ENCODE measurements at places on chromosomes 11 and 22.

DNA sequence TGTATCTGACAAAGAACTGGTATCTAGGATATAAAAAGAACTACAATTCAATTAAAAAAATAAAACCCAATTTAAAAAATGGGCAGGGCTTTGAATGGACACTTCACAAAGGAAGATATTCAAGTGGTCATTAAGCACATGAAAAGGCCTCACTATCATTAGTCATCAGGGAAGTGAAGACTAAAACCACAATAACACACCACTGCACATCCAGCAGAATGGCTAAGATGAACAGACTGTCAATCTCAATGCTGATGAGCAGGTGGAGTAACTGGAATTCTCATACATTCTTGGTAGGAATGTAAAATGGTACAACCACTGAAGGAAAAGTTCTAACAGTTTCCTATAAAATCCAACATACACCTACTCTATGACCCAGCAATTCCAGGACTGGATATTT is 8.9 kb downstream of the HPS4 start:
- no peak for DNase-seq

- no peak for DNase-seq
Observed at GRCh38 chr11:119108857-119109221, 1.7 kb downstream of the C2CD2L start.

DNA sequence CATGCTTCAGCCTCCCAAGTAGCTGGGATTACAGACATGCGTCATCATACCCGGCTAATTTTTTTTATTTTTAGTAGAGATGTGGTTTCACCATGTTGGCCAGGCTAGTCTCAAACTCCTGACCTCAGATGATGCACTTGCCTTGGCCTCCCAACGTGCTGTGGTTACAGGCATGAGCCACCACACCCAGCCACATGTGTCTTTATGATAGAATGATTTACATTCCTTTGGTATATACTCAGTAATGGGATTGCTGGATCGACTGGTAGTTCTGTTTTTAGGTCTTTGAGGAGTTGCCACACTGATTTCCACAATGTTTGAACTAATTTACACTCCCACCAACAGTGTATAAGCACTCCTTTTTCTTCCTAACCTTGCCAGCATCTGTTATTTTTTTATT is 276.2 kb downstream of the METTL15 start:
- DNase-seq = no peak

- no peak for DNase-seq
Observed at GRCh38 chr22:48491451-48491941, 1336.2 kb downstream of the BRD1 start.

DNA sequence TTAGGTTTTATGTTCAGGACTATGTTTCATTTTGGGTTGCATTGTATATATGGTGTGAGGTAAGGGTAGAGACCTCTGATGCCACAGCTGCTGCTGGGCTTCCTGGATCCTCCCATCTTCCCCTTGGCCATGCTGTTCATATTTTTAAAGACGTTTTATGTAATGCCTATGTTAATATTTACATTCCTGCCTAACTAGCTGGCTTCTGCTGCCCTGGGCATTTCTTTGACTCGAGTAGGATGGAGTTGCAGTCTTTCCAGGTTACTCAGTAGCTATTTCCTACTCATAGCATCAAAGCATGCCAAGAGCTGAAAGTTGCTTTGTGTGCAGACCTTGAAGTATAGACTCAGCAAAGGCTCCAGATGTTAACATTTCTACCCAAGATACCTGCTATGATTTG is 220.5 kb upstream of the CADM1 start:
- no peak for DNase-seq

GRCh38 chr11:67585911-67586310 is 2.3 kb downstream of the GSTP1 start:
- DNase-seq = no peak

- DNase-seq = no peak
Observed at GRCh38 chr22:44133161-44133560, 47.6 kb upstream of the PARVG start.

DNA sequence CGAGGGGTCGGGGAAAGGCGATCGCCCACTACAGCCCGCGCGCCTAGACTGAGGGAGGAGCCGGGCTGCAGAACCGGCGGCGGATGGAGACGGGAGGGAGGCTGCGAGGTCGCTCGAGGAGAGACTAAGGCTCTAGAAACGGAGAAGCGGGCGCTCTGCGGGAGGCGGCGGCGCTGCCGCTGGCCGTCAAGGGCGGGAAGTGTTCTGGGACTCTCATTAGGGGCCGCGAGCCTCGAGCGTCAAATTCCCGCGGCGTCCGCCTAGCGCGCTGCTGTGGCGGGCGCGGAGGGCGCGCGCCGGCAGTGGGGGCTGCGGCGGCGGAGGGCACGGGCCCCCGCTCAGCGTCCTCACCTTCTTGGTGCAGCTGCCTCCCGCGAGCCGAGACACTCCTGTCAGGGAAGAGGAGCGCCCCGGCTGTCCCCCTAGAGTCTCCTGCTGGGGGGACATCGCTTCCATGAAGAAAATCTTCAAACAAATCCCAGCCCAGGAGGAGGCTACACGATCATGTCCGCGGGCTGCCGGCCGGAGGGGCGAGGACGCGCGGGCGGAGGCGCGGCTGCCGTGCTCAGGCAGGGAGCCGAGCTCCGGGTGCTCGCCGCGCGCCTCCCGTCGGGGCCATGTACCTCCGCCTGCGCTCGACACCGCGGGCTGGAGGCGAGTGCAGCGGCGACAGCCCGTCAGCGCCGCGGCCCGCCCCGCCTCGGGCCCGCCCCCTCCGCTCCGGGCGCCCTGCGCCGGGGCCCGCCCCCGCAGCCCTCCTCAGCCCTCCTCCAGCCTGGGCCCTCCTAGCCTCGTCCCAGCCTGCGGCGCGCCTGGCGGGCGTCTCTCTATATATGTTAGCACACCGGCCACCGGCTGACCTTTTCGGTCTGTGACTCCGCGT is at the start of gene ARHGAP20:
Gene ARHGAP20 (minus strand): TSS at position 662 of the 883 bp plus-strand sequence. CDS start 206 bp downstream, at position 456.
- no peak for DNase-seq

DNA sequence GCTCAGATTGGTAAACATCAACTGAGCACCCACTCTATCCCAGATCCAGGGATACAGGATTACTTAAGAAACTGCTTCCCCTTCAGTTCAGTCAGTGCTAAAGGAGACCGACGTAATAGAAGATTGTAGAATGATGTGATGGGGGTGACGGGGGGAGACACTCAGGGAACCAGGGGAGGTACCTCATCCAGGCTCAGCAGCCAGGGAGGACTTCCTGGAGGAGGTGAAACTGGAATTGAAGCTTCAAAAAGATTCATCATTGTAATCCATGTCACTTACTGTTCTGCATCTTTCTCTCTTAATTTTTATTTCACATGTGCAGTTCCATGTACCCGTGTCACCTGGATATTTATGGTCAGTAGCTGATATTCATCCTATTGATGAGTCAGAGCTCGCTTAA is 19.1 kb upstream of the TEF start:
- no peak for DNase-seq

GRCh38 chr22:35981900-35982299 is 46.7 kb downstream of the RBFOX2 start:
- no peak for DNase-seq

- no peak for DNase-seq
Observed at GRCh38 chr11:11415901-11416300, 62.9 kb upstream of the CSNK2A3 start.

DNA sequence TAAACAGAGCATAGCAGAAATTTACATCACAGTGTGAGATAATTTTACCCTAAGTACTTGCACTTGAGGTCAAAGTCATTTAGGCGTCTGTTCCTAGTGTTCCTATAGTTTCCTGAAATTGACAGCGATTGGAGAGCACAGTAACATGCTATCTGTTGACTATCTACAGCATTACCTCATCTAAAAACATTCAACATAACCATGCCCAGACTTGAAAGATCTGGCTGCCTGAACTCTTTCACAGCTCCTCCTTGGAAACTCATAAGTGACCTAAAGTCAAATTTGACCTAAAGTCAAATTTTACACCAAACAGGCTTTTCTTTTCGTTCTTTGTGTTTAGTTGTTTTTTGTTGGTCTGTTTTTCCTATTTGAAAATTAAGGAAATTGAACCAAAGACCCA is 233.8 kb upstream of the UBASH3B start:
- no peak for DNase-seq

GRCh38 chr11:67006029-67006884 is 16.7 kb upstream of the SYT12 start:
- peak; percentile 80 for DNase-seq

DNA sequence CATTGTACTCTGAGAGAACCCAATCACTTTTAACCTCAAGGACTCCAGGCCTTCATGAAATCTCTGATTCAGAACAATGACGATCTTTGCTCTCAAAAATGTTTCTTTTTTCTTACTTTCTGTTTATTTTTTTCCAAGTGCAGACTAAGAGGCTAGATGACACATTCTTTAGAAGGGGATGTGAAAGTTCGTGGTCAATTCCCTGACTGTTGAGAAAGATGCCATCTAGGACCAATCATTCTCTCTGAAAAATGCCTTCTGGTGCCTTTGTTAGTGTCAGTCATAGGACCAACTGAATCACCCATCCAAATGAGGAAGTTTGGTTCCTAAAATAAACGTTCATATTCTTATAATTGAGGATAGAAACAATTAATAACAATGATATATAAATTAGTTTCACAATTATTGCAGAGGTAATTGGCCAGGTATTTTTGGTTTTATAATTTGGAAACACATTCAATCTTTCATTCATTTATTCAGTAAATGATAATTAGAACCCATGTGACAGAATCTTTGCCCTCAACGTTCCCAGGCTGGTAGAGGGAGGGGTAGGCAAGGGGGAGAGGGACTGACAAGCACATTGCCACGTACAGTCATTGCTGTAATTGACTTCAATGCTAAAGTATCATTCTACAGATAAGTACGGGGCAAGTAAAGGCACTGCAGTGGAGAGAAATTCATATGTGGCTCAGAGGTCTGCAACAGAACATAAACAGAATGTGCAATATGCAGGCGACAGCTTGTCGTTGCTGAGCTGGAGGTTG is 333.4 kb upstream of the MPPED2 start:
- DNase-seq = no peak

- DNase-seq = no peak
Observed at GRCh38 chr11:48037709-48038468, 57.5 kb downstream of the PTPRJ start.

DNA sequence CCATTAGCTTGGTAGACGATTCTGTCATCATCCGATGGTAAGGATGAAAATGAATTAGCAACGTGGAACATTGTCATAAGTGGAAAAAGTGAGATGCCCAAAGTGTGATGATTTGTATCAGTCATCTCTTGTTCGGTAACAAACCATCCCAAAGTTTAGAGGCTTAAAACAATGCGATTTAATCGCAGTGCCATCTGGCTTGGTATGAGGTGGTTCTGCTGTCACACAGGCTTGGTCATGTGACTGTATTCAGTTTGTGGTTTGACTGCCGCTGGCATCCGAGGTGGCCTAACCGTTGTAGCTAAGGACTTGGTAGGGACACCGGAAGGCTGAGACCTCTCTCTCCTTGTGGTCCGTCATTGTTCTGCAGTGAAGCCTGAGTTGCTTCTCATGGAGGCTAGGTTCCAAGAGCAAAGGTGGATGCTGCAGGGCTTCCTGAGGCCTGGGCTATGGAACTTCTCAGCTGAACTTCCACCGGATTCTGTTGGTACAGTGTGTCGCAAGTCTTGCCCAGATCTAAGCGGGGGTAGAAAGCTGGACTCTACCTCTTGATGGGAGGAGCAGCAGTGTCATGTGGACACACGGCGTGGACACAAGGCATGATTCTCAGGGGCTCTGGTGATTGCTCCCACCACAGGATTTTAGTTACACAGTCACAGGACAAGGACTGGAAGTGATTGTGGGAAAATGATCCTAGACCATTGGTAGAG is 36.3 kb downstream of the BCR start:
- no peak for DNase-seq

DNA sequence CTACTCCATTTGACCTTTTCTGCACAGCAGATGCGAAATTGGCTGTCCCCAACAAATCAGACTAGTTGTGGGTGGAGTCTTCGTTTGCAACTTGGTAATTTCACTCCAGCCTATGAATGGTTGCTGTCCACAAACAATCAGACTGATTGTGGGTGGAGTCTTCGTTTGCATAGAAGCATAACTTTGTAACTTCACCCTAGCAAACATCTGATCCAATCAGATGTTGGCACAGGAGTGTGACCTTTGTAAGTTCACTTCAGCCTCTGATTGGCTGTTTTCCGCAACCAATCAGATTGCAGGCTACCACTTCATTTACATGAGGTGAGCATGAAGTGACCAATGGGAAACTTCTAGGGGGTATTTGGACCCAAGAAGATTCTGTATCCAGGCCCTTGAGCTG is 16.3 kb upstream of the CABP2 start:
- DNase-seq = no peak

GRCh38 chr11:122198291-122198983 is 82.4 kb upstream of the BLID start:
- no peak for DNase-seq

DNA sequence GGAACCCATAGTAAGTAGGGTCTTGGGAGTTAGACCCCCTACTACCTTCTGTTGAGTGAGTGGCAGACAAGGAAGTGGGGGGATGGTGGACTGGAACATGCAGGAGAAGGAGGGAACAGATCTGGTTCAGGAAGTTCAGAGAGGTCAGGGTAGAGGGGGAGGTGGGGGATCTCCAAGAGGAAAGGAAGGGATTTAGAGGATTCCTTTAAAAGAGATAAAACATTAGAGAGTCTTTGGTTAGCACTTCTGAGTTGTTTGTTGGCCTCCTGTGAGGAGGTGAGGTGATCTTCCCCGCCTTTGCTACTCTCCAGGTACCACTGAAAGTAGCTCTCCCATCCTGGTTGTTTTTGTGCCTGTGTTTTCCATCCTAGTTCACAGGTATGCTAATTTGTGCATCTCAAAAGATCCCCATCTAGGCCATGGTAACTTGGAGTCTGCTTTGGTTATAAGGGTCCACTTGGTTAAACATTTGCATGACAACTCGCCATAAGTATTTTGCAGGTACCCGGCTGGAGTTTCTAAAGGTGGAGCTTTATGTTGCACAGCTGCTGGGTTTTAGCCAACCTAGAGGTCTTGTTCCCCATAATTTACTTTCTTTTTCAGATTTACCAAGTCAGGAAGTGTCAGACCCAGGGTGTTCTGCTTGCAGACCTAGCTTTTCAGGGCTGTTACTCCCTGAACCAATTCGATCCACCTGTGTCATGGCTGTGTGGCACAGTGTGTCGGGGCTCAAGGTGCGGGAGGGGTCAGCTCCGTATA is 79.3 kb upstream of the SORL1 start:
- no peak for DNase-seq

GRCh38 chr22:22546490-22546889 is 12.6 kb downstream of the PRAME start:
- no peak for DNase-seq

DNA sequence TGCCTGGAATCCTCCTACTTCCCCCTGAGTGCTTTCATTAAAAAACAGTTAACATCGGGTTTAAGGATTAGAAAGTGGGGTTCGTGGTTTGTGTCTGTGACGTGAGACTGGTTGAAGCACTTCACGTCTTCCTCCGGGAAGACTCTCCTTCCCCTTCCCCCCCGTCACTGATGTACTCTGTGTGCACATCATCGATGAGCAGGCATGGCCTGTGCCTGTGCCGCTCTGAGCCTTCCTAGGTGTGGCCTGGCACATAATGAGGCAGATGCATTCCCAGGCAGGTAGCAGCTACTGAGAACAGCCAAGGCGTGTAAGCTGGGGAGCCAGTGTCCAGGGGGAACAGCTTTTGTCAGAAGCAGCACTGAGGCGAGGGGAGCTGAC is 93.8 kb downstream of the BCR start:
- no peak for DNase-seq
